ENCODE measurements at places on chromosomes 4 and X. TPM values are rescaled to one million over a fixed set of nuclear protein-coding genes. Genes with fewer than 3 reads are reported as not detected.

The NOX1 gene
- 0.08 TPM for total RNA-seq

The CXCL8 gene
- total RNA-seq = 6.5 TPM

The JCHAIN gene
- total RNA-seq = not detected

The DGKK gene
- not detected for total RNA-seq

The MEPE gene
- not detected for total RNA-seq

Data from A549 treated with dexamethasone at 1 μM for 4 hours (cell line).